Posterior cingulate gyrus (tissue), 11 donors: ENCODE measurements at places on chromosomes 11 and 22.

- no peak for DNase-seq
Measured at GRCh38 chr11:59216641-59217564, 4.2 kb upstream of the MPEG1 start.

DNA sequence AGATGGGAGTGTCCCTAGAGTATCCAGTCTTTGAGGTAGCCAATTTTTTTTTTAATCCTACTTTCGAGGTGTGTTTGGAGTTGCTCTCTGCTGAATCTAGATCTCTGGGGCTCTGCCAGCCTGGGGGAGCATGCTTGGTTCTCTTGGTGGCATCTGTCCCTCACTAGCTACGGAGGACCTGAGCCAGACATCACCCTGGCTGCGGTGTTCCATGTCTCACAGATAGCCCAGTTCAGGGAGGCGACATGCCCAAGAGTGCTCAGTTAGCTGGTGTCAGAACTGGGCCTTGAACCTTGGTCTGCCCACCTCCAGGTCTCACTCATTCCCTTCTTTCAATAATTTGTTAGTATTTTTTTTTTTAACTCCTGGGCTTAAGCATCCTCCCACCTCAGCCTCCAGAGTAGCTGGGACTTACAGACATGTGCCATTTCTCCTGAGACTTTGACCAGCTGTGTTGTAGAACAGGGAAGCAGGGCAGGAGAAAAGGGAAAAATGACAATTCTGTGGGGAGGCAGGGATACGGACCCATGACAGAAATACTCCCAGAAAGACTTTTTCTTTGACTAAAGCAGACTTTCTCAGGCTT, 621 bp downstream of the HMOX1 start:
- no peak for DNase-seq

DNA sequence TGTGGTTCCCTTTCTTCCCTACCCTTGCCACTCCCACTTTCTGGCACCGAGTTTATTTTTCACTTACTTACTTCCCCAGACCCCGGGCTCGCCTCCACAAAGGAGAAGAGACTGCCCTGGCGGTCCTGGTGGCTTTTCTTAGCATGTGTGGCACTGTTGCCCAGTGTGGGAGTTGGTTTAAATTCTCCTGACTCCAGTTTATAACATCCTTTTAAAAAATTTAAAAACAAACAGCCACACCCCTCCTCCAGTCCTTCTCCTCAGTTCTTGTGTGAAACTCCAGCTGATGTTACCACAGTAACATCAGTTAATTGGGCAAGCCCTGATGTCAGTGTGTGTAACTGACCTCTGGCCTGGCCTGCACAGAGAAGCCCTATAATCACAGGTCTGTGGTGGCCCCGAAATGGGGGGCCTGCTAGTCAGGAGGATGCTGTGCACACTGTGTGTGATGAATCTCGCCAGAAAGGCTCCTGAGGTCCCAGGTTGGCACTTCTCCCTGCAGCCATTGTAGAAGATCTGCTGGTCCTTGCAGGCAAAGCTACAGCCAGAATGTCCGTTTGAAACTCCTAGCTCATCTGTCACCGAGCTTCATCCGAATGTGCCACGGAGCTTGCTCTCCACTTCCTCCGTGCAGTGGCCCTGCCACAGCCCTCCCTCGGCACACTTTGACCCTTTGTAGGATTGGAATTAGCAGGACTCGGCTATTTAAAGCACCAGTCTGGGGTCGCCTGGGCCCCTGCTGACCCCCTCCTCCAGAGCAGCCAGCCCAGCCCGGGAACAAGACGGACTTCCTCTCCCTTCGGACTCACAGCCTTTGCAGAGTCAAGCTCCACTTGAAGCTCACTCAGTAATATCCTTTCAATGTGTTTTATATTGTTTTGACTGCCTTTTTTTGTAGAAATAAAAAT, 7.6 kb downstream of the YDJC start:
- DNase-seq, result no peak

DNA sequence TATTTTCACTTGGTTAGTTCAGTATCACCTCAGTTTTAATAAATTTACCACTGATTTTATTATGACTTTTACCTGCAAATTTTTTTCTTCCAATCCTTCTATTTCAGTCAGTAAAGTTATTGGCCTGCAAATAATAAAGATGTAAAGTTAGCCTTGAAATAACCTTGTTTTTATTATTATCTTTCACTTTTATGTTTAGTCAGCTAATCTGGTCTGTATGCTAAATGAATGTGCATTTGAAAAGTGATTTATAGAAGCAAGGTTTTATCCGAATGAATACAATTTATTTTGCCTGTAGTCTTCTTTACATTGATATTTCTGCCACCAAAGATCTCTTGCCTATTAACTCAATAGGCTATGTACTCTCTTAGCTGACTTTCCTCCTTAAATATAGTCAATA, 425.7 kb downstream of the CNTN5 start:
- no peak for DNase-seq
